Activated CD4-positive, alpha-beta T cell treated with anti-CD3 and anti-CD28 coated beads for 24 hours (primary cell): ENCODE measurements at places on chromosomes 1 and 21.
A peak's percentile ranks its signal among the peaks of the same experiment; 100 is the strongest.

- no peak for DNase-seq
Observed at GRCh38 chr21:46219591-46220239, 8.9 kb downstream of the LSS start.

DNA sequence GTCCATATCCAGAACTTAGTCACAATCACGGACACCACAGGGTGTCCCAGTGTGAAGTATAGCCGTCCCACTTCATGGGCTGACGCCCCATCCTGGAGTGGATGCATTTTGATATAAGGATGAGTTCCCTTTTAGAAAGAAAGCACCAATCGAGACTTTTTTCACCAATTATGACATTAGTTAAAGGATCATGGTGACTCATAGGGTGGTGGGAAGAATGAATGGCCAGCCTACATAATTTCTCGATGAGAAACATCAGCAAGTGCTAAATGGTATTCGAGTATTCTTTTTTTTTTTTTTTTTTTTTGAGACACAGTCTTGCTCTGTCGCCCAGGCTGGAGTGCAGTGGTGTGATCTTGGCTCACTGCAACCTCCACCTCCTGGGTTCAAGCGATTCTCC is 38.5 kb upstream of the USP1 start:
- no peak for DNase-seq

DNA sequence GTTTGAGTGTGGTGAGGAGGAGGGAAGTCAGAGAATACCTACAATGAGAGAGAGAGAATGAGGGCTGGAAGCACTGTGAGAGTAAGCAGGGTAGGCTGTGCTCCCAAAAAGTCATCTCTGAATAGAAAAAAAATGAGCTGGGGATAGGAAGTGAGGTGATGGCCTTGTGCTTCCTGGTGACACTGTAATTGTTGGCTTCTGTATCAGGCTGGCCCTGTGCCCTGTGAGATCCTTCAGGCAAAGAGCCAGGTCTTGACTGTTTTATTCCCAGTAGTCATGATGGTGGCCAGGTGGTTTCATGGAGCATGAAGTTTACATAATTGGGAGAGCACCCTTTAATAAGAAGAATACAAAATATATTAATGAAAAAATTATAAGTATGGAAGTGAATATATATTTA is 20.4 kb upstream of the SPATA6 start:
- DNase-seq = no peak

- DNase-seq = no peak
Observed at GRCh38 chr1:11764115-11764514, 2.1 kb downstream of the C1orf167 start.

GRCh38 chr1:102715150-102715549 is 393.2 kb downstream of the COL11A1 start:
- no peak for DNase-seq

DNA sequence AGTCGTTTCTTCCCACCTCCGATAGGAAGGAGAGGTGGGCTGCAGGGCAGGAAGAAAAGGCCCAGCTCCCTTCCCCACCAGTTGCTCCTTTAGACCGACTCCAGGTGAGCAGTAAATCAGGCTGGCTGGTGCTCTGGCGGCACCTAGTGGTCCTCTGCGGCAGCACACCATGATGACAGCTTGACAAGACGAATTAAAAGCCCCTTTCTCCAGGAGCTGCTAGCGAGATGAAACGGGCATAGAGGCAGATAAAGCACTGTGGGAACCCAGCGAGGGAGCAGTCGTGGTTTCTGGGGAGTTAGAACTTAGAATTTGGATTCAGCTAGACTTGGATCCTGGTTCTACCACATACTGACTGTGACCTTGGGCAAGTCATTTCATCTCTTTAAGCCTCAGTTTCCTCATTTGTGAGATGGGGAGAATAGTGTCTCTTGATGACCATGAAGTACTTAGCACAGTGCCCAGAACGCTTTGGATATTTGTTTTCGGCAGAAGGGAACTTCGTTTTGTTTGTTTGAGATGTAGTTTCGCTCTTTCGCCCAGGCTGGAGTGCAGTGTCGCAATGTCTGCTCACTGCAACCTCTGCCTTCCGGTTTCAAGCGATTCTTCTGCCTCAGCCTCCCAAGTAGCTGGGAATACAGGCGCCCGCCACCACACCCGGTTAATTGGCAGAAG is 21.8 kb upstream of the COL9A2 start:
- peak; percentile 84 for DNase-seq

DNA sequence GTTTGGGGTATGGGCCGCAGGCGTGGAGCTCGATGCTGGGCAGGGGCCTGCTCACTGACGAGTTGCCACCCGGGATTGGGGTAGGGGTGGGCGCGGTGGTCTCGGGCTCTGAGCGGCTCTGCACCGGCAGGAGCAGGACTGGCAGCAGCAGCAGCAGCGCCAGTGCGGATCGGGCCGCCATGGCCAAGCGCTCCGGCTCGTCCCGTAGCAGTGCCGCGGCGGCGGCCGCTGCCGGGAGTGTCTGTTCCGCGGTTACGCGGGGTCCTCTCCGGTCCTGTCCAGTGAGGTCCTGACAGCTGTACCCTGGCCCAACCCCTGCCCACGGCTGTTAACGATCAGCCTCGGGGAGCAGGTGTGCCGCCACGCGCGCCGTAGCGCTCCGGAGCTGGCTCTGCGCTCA is 26.5 kb downstream of the ADARB1 start:
- no peak for DNase-seq

DNA sequence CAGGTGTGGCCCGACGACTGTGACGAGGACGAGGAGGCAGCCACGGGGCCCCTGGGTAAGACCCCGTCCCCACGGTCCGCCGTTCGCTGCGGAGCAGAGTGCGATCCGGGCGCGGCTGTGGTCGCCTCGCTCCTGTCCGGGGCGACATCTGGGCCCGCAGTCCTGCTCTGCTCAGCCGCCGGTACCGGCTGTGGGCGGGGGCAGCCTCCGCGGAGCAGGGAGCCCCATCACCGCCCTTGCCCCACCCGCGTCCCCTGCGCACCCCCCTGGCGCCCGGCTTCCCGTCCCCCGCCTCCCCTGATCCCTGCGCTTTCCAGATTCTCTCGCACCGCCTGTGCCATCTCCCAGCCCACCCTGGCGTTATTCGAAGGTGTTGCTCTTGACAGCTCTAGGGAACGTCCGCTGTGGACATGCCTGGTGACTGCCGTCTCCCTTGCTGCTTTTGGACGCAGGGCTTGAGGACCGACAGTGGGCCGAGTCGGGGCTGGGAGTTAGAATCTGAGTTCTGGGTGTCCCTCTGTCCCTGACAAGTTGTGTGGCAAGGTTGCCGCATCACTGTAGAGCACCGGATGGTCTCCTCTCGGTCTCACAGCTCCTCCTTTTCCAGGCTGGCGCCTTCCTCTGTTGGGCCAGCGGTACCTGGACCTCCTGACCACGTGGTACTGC is 596 bp downstream of the TOR3A start:
- DNase-seq = no peak

DNA sequence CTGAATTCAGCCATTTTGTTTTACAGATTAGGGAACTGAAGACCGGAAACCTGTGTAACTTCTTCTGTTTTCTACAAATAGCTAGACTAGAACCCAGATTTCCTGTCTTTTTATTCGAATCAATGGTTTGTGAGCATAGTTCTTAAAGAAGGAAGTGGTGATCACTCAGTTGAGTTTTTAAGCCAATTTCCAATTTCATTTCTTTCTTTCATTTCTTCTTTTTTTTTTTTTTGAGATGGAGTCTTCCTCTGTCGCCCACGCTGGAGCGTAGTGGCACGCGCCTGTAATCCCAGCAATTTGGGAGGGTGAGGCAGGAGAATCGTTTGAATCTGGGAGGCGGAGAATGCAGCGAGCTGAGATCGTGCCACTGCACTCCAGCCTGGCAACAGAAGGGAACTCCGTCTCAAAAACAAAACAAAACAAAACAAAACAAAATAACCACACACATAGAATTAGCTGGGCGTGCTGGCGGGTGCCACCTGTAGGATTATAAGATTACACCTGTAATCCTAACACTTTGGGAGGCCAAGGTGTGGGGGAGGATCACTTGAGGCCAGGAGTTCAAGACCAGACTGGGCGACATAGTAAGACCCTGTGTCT is 3.0 kb upstream of the MDM4 start:
- DNase-seq = no peak

GRCh38 chr21:32382108-32382644 is 10.6 kb downstream of the URB1 start:
- DNase-seq = no peak

DNA sequence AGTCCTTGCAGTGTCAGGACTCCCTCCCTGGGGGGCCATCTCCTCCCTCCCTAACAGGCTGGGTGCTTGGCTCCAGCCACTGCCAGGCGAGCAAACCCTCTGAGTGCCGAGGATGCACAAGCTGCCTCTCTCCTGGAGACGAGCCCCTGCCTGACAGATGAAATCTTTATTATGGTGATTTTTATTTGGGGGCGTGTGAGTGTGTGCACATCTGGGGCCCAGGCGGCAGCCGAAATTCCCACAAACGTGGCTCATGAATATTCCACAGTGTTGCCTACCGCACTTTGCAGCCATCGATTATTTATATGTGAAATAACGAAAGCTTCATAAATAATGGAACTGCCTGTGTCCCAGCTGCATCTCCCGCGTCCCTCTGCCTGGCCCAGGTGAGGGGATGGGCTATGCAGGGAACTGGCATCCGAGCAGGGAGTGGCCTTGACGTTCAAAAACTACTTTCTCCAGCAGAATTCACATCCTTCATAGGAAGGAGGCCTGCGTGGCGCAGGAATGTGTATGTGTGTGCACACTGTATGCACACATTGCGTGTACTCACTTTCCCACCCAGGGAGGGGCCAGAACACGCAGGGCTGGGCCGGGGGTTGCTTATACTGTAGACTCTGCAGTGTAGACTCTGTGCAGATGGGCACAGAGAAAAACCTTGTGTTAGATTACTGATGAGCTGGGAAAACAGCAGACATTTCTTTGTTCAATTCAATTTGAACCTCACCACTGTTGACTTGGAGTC is 73.1 kb downstream of the UBIAD1 start:
- no peak for DNase-seq

- no peak for DNase-seq
Observed at GRCh38 chr1:93771843-93772242, 90.2 kb upstream of the BCAR3 start.

DNA sequence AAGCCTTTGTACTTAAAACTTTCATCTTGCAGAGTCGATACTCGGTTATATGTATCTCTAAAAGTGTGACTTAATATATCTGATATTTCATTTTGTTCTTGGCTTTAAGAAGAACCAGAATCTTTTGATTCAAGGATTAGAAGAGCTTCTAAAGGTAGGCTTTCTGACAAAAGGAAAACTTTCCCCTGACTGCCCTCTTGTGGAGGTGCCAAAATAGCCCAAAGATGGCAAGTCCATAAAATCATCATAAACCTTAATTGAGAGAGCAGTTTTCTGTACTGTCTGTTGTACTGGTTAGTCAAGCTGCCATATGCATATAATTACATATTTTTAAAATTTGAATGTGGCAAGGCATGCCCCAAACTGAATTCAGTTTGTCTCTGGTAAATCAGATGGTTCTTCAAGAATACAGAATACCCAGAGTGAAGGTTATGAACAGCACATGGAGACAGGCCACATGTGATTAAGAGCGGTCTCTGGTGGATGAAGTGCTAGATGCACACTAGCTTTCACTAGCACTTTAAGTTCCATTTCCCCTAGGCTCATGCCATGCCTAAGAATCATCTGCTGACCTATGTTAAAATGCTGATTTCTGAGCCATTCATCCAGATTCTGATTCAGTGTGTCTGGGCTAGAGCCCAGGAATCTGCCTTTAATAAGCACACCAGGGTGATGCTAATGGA is 27.7 kb upstream of the ELAVL4 start:
- DNase-seq = no peak

DNA sequence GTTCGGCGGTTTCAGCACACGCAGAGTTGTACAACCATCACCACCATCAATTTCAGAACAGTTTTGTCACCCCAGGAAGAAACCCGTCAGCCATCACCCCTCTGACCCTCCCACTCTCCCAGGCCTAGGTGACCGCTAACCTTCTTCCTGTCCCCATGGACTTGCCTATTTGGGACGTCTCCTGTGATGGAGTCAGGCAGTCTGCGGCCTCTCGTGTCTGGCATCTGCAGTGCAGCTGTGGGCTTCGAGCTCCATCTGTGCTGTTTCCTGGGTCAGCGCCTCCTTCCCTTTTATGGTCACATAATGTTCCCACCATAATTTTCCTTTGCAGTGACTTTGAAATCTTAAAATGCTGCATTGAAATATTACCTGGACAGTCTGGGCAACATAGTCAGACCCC is 24.4 kb downstream of the SLC45A1 start:
- DNase-seq = no peak

GRCh38 chr1:148318123-148318903 is 164.8 kb downstream of the PPIAL4G start:
- peak; percentile 22 for DNase-seq
